Testis (tissue), 5 donors: ENCODE measurements at places on chromosomes 5 and 9. TPM values are rescaled to one million over a fixed set of nuclear protein-coding genes. Genes with fewer than 3 reads are reported as not detected.

Gene MFAP3
- polyA plus RNA-seq = 18.5 TPM

Gene SEPTIN8
- polyA plus RNA-seq = 16.4 TPM

Gene AJM1
- polyA plus RNA-seq = 4.0 TPM

Gene GRM6
- 0.29 TPM for polyA plus RNA-seq

Gene ROR2
- polyA plus RNA-seq = 11.5 TPM

Gene PCDHB10
- 1.5 TPM for polyA plus RNA-seq

Gene IFNB1
- polyA plus RNA-seq = not detected

Gene PCSK1
- 0.63 TPM for polyA plus RNA-seq

Gene SEMA4D
- 26.2 TPM for polyA plus RNA-seq

Gene UBE2QL1
- polyA plus RNA-seq = 2.0 TPM

Gene ADCY2
- polyA plus RNA-seq = 10.5 TPM

Gene IL33
- 8.7 TPM for polyA plus RNA-seq

Gene SPTLC1
- 71.6 TPM for polyA plus RNA-seq

Gene BTNL9
- 8.9 TPM for polyA plus RNA-seq

Gene SLC4A9
- 1.2 TPM for polyA plus RNA-seq

Gene URM1
- 51.1 TPM for polyA plus RNA-seq

Gene TXNDC8
- 16.7 TPM for polyA plus RNA-seq

Gene TLR4
- 3.9 TPM for polyA plus RNA-seq

Gene PGM5
- 19.4 TPM for polyA plus RNA-seq

Gene DND1
- 21.8 TPM for polyA plus RNA-seq

Gene LCN1
- 2.7 TPM for polyA plus RNA-seq

Gene KCNMB1
- 4.6 TPM for polyA plus RNA-seq

Gene CNTNAP3B
- polyA plus RNA-seq = 5.9 TPM

Gene MZB1
- 6.0 TPM for polyA plus RNA-seq

Gene HRH2
- 1.3 TPM for polyA plus RNA-seq

Gene C9
- 0.95 TPM for polyA plus RNA-seq

Gene PCA3
- not detected for polyA plus RNA-seq

Gene GDF9
- 14.2 TPM for polyA plus RNA-seq

Gene SH3RF2
- 416 TPM for polyA plus RNA-seq

Gene CNTFR
- polyA plus RNA-seq = 11.8 TPM

Gene STOML2
- 102 TPM for polyA plus RNA-seq
